Right lobe of liver (tissue), 6 donors: ENCODE measurements at places on chromosomes 12 and 14. TPM values are rescaled to one million over a fixed set of nuclear protein-coding genes. Genes with fewer than 3 reads are reported as not detected.
A peak's percentile ranks its signal among the peaks of the same experiment; 100 is the strongest.

- DNase-seq, result no peak
Observed at GRCh38 chr12:27823038-27823437, 43.0 kb upstream of the MANSC4 start.

Gene FKBP4
- total RNA-seq, result 27.0 TPM

GRCh38 chr12:1993871-1994371, 10.3 kb downstream of the DCP1B start:
- peak; percentile 72 for DNase-seq

Gene MGAT2
- 37.0 TPM for total RNA-seq

Gene FOXN3
- total RNA-seq, result 67.9 TPM

Gene KCNC2
- total RNA-seq, result not detected

DNA sequence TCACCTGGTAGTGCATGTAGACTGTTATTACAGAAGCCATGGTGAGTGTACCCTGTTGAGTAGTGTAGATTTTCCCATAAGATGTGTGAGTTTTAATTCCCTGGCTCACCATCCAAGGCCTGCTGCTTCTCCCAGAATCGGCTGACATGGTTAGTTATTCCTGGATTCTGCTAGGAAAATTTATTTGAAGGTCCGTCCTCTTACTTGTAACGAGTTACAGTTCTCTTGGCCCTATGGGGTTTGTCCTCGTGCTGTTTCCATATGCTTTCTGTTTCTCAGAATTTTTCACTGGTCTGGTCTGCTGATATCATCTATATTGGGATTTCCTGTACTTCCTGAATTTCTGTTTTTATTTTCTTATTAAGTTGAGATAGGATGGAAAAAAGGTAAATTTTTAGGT, 423.3 kb upstream of the RGS6 start:
- DNase-seq, result no peak

DNA sequence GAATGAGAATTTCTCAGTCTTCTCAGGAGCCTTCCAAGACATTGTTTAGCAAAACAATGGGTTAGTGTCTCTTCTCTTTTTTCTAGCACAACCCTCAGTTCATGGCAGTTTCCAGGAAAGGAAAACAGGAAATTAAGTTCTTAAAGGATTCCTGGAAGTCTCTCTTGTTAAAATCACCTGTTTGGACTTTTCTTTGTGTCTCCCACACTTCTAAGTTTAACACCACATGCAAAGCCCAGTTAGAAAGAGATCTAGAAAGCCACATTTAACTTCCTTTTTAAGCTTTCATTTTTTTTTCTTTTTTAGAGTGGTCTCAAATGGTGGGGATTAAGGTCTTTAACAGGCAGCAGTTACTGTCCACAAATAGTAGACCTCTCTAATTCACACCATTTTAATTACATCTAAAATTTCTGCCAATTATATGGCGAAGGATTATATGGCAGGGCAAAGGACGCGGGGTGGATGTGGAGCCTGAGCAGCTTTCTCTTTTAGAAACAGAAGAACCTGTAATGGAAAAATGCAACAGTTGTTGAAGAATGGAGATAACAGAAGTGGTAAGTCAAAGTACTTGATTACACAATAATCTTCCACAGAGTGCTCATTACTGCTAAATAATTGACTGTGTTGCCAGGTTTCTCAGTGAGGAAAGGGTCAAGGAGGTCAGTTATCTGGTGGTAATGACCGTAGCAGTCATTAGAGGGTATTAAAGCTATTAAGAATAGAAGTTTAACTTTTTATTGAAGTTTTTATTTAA, 298.6 kb downstream of the AKAP6 start:
- no peak for DNase-seq

Gene PLEKHG7
- total RNA-seq, result 0.49 TPM

Gene EFS
- total RNA-seq, result 0.35 TPM

Gene BICD1
- 2.2 TPM for total RNA-seq

Gene HCAR2
- 0.14 TPM for total RNA-seq

Gene KRT1
- not detected for total RNA-seq

DNA sequence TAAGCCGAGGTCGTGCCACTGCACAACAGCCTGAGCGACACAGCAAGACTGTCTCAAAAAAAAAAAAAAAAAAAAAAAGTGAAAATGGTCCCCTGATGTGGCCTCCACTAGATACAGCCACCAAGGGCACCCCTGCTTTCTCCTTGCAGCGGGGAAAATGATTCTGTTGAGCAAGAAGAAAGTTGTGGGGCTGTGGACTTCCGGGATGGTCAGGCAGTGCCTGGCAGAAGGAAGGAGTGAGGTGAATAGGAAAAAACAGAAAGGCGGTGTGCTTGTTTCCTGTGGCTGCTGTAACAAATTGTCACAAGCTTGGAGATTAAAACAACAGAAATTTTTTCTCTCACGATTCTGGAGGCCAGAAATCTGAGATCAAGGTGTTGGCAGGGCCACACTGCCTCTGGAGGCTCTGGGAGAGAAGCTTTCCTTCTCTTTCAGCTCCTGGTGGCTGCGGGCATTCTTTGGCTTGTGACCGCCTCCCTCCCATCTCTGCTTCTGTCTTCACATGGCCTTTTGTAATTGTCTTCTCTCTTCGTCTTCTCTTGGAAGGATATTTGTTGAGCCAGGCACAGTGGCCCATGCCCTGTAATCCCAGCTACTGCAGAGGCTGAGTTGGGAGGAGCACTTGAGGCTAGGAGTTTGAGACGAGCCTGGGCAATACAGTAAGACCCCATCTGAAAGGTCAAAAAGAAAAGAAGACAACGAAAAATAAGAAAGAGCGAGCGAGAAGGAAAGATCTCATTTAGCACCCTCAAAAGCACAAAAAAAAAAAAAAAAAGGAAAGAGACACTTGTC, 116.6 kb upstream of the MED13L start:
- peak; percentile 18 for DNase-seq

Gene SELPLG
- 3.5 TPM for total RNA-seq

DNA sequence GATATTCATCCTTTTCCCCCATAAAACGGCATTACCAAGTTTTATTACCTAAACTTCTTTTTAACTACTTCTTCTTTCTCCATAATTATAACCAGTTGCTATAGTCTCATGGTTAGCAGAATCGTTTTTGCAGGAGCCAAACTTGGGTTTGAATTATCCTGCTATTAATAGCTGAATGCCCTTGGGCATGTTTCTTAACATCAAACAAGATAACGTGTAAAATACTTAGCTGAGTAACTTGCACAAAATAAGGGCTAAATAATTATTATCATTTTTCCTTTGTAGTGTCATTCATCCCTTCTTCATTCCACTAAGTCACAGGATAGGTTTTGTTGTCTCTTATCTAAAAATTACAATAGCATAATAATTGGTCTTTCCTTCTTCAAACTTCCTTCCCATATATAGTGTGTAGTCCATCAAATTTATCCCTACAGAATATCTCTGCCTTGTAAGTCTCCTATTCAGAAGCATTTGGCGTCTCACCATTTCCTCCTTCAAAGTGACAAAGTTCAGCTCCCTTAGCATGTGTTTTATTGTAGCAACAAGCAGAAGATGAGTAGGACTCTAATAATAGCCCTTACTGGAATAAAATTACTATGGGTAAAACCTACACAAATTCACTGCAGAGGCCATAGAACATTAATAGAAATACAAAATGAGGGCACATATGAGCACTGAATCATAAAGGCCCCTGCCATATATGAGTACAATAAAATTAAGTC, 63.8 kb downstream of the FAR2 start:
- DNase-seq, result no peak

Gene GNPNAT1
- 47.6 TPM for total RNA-seq

GRCh38 chr12:82952946-82953345, 266.2 kb downstream of the TMTC2 start:
- DNase-seq, result no peak

GRCh38 chr14:36690311-36691040, 28.8 kb downstream of the PAX9 start:
- no peak for DNase-seq

GRCh38 chr14:69152902-69153151, at the start of gene DCAF5:
TSS of gene DCAF5 (minus strand) at chr14:69153119. CDS start at chr14:69152978, 141 bp downstream.
- peak; percentile 97 for DNase-seq

GRCh38 chr14:81471062-81471461, 62.6 kb downstream of the SEL1L start:
- DNase-seq, result no peak

Gene APOF
- 211 TPM for total RNA-seq

DNA sequence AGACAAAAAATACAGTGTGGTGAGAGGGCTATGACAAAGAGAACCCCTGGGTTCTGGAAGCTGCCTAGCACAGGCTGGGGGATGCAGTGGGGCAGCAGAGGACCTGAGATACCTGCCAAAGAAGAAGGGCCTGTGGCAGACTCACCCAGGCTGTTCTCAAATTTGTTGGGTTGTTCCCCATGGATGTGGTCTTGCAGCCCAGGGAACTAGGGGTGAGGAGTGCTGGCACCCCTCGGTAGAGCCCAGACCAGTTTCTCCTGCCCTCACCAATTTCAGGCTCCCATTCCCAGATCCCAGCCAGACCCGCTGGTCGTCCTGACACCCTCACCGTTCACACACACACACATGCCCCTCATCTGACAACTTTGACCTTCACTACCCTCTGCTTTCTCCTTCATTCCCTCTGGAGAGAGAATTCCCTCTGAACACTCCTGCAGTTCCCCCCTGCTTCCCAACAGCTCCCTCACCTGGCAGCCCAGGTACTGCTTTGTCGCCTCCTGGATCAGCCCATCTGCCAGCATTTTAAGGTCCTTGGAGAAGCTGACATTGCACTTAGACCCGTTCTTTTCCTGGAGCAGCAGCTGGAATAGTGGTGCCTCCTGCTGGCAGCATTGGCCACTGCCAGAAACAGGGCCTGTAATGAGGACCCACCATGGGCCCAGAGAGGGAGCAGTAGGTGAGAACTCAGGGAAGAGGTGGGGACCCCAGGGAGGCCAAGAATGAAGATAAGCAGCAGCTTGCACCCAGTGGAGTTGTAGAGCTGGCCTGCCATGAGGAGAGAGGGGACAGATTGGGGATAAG, 5.9 kb upstream of the GDF11 start:
- DNase-seq, result peak; percentile 77

DNA sequence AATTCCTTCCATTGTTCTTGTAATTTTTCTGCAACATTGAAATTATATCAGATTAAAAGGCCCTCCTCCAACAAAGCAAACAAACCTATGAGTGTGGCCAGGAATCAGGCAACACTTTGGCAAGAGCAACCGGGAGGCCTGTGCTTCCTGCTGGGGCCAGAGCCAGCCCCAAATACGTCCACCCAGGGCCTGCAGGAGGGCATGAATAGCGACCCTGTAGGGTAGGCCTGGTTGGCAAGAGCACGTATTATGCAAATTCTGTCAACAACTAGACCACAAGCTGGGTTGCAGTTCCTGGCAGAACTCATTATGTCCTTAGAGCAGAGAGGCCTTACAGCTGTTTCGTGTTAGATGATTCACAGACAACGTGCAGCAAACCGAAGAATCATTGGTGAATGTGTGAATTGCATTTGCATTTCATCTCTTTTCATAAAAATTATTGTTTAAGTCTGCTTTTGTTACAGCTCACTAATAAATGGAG, 26.9 kb upstream of the LGALS3 start:
- DNase-seq, result peak; percentile 78

- peak; percentile 68 for DNase-seq
Observed at GRCh38 chr12:49580572-49581535, 12.9 kb upstream of the MCRS1 start.
